Anterior cingulate cortex (tissue), 58 donors: ENCODE measurements at places on chromosomes 2 and 18.

GRCh38 chr2:198253995-198254394 lies 449.6 kb downstream of the PLCL1 start:
- DNase-seq, result no peak

DNA sequence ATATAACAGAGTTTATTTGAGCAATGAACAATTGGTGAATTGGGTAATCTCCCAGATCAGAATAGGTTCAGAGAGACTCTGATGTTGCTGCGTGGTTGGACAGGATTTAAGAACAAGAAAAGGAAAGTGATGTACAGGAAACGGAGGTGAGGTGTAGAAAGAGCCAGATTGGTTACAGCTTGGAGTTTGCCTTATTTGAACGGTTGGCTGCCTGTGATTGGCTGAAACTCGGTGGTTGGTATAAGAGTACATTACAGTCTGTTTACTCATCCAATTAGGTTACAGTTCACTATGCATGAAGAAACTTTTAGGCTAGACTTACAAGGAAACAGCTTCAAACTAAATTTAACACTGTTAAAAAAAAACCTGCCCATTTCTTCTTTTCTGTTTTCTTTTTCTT lies 68.0 kb upstream of the CABLES1 start:
- no peak for DNase-seq

DNA sequence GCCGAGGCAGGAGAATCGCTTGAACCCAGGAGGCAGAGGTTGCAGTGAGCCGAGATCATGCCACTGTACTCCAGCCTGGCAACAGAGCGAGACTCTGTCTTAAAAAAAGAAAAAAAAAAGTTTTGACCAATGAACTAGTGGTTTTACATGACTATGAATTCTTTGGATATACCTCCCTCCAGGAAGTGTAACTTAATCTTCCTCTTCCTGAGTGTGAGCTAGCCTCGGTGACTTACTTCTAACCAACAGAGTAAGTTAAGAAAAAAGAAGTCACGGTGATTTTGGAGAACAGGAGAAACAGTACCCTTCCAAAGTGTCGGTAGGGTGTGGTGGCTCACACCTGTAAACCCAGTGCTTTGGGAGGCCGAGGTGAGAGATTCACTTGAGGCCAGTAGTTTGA lies 7.1 kb downstream of the TIA1 start:
- DNase-seq, result no peak

- DNase-seq, result no peak
These were observed 181.3 kb downstream of the UXS1 start for GRCh38 chr2:106012591-106013347.
